ENCODE measurements at places on chromosomes 11 and 22.

GRCh38 chr11:85137597-85137996, 489.5 kb downstream of the DLG2 start:
- DNase-seq, result no peak

GRCh38 chr11:107018219-107018901, at the start of gene GUCY1A2:
Gene GUCY1A2, minus strand, starts transcription at chr11:107018476. Its CDS starts 421 bp downstream, at chr11:107018055.
- no peak for DNase-seq

- no peak for DNase-seq
Measured at GRCh38 chr22:27212102-27212501, 554.7 kb downstream of the MIAT start.

DNA sequence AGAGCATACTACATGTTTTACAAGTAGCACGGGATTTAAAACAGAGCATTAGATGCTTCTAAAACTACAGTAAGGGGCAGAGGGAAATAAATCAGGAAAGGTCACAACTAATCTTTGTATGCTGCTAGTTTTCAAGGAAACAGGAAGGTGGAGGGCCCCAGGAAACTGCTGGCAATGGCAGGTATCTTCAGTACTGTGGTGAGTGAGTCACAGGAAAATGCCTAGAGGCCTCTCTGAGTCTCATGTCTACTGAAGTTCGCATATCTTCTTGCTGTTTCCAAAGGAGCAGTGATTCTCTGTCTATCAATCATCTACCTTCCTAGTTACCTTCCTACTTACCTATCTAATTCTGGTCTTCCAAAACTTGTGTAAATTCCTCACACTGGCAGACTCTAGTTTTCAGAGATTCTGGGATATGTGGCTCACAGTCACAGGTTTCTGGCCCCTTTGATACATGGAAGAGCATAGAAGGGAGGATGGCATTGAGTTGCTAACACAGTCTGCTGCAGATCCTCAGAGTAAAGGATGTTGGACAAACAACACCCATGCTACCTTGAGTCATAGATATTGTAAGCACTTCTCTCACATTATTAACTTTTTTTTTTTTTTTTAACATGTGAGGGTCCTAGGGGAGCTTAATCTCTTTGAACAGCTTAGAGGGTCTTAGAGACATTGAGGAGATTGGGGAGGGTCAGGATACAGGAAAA, 58.8 kb upstream of the SYN3 start:
- DNase-seq, result no peak

Measured in NCI-H1694 treated with DMSO at 0.1 percent for 48 hours (cell line).